Vagina (tissue), 2 donors: ENCODE measurements at places on chromosomes 11 and 22.
A peak's percentile ranks its signal among the peaks of the same experiment; 100 is the strongest.

GRCh38 chr11:68904248-68904847 is 657 bp downstream of the IGHMBP2 start:
- H3K4me1 ChIP-seq, result peaks cover 38% of the 10 kb centered on the region
- peak overlapping the region; percentile 80 for H3K4me3 ChIP-seq
- peaks cover 27% of the 10 kb centered on the region for H3K36me3 ChIP-seq
- peak overlapping the region; percentile 87 for H3K27ac ChIP-seq
- H3K27me3 ChIP-seq, result no peaks in the 10 kb centered on the region
- no peak for DNase-seq

DNA sequence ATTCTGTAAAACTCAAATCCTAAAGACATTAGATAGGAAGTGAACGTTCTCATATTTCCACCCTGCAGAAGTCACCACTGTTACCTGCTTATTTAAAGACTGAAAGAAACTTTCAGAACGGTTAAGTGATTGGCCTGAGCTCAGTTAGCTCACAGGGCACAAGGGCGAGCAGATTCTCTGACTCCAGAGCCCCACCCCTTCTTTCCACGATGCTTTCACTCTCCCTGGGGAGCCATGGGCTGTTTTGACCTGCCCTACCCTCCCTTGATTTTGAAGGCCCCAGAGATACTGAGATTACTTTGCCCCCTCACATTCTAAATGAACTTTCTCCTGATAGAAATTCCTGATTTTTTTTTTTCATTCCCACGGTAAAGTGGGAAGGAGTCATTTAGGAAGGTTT is 33.9 kb downstream of the ARHGAP1 start:
- H3K36me3 ChIP-seq, result peaks cover 3% of the 10 kb centered on the region
- DNase-seq, result no peak
- no peak overlapping the region for H3K4me3 ChIP-seq
- peak overlapping the region; percentile 78 for H3K27ac ChIP-seq
- no peaks in the 10 kb centered on the region for H3K27me3 ChIP-seq

- no peak overlapping the region for H3K27ac ChIP-seq
- no peaks in the 10 kb centered on the region for H3K27me3 ChIP-seq
- peaks cover 8% of the 10 kb centered on the region for H3K4me1 ChIP-seq
- H3K4me3 ChIP-seq, result no peak overlapping the region
Measured at GRCh38 chr11:73988227-73988626, 5.6 kb upstream of the UCP2 start.

GRCh38 chr11:93288767-93289166 is 41.8 kb upstream of the DEUP1 start:
- no peak for DNase-seq
- H3K36me3 ChIP-seq, result no peaks in the 10 kb centered on the region
- H3K27ac ChIP-seq, result no peak overlapping the region
- no peaks in the 10 kb centered on the region for H3K4me1 ChIP-seq
- no peaks in the 10 kb centered on the region for H3K27me3 ChIP-seq

DNA sequence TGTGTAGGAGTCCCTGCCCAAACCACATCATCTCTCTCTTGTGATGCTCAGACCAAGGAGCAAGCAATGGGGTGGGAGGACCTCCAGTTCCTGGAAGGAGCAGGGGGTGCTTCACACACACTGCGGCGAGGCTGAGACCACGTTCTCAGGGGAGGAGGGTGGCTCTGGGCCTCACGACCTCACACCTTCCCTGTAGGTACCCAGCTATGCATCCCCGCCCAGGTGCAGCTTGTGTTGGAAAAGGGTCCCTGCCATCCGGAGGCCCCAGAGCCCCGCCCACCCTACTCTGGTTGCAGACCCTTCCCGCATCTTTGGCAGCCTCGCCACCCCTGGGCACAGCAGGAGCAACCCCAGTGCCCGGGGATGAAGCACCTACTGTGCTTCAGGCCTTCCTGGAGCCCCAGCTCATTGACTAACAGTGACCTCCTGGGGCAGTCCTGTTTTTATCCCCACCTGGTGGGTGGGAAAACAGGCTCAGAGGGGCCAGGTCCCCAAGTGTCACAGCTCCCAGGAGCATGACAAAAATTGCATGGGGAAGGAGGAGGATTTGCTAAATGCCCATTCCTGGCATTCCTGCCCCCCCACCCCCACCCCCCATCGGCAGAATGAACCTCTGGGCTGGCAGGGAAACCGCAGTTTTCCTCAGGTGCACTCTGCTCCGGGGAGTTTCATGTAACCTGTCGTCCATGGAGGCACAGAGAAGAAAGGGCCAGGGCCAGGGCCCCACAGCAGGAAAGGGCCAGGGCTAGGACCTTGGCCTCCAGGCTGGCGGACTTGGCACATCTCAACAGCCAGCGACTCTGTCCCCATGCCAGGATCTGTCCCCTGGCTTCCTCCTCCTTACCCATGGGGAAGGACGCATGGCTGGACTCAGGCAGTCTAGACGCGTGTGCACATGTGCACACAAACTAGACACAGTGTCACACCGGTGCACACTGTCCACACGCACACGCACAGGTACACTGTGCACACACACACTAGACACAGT is 81.0 kb downstream of the IGLL1 start:
- no peak for DNase-seq
- no peaks in the 10 kb centered on the region for H3K4me1 ChIP-seq
- no peak overlapping the region for H3K27ac ChIP-seq
- H3K27me3 ChIP-seq, result no peaks in the 10 kb centered on the region

DNA sequence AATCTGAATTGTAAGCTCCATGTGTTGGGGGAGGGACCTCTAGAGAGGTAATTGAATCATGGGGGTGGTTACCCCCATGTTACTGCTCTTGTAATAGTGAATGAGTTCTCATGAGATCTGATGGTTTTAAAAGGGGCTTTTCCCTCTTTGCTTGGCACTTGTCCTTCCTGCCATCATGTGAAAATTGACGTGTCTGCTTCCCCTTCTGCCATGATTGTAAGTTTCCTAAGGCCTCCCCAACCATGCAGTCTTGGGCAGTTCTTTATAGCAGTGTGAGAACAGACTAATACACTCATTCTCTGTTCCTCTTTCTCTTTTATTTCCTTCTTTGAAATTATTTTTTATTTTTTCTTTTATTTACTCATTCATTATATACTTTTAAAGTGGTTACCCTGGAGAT is 239.4 kb downstream of the CSNK2A3 start:
- H3K27me3 ChIP-seq, result no peaks in the 10 kb centered on the region
- H3K27ac ChIP-seq, result no peak overlapping the region
- H3K4me1 ChIP-seq, result no peaks in the 10 kb centered on the region
- H3K36me3 ChIP-seq, result no peaks in the 10 kb centered on the region
- H3K4me3 ChIP-seq, result no peak overlapping the region

- no peak overlapping the region for H3K4me3 ChIP-seq
- no peaks in the 10 kb centered on the region for H3K4me1 ChIP-seq
- H3K27me3 ChIP-seq, result no peaks in the 10 kb centered on the region
Measured at GRCh38 chr11:19499026-19499669, 213.5 kb upstream of the NAV2 start.

GRCh38 chr22:49070501-49070900 is 757.2 kb downstream of the BRD1 start:
- no peak overlapping the region for H3K27ac ChIP-seq
- no peaks in the 10 kb centered on the region for H3K4me1 ChIP-seq
- DNase-seq, result no peak
- no peak overlapping the region for H3K4me3 ChIP-seq

- H3K4me3 ChIP-seq, result no peak within 1 kb of the TSS
- H3K27me3 ChIP-seq, result no peaks in the 10 kb centered on the region
- H3K4me1 ChIP-seq, result no peaks in the 10 kb centered on the region
- H3K27ac ChIP-seq, result no peak within 1 kb of the TSS
- no peak for DNase-seq
- no peaks in the 10 kb centered on the region for H3K36me3 ChIP-seq
Measured at GRCh38 chr11:64590763-64591221, at the start of gene SLC22A12. Gene SLC22A12, plus strand, starts transcription at chr11:64591220. Its CDS starts 337 bp downstream, at chr11:64591557.

GRCh38 chr11:134266841-134267251 is 9.3 kb upstream of the GLB1L3 start:
- no peak overlapping the region for H3K4me3 ChIP-seq
- H3K36me3 ChIP-seq, result no peaks in the 10 kb centered on the region
- H3K4me1 ChIP-seq, result no peaks in the 10 kb centered on the region
- H3K27me3 ChIP-seq, result no peaks in the 10 kb centered on the region

- H3K4me3 ChIP-seq, result no peak overlapping the region
- no peak overlapping the region for H3K27ac ChIP-seq
- H3K36me3 ChIP-seq, result no peaks in the 10 kb centered on the region
Measured at GRCh38 chr22:44805711-44806110, 53.3 kb downstream of the ARHGAP8 start.

GRCh38 chr22:50698546-50698945 is 25.9 kb downstream of the SHANK3 start:
- no peak overlapping the region for H3K27ac ChIP-seq
- H3K36me3 ChIP-seq, result no peaks in the 10 kb centered on the region
- H3K4me3 ChIP-seq, result no peak overlapping the region
- peaks cover 47% of the 10 kb centered on the region for H3K4me1 ChIP-seq
- no peak for DNase-seq

GRCh38 chr11:62602141-62603071 is 741 bp upstream of the MTA2 start:
- H3K4me3 ChIP-seq, result peak overlapping the region; percentile 94
- H3K4me1 ChIP-seq, result peaks cover 37% of the 10 kb centered on the region
- H3K36me3 ChIP-seq, result peaks cover 23% of the 10 kb centered on the region
- H3K27me3 ChIP-seq, result no peaks in the 10 kb centered on the region
- H3K27ac ChIP-seq, result peak overlapping the region; percentile 97
- DNase-seq, result no peak

DNA sequence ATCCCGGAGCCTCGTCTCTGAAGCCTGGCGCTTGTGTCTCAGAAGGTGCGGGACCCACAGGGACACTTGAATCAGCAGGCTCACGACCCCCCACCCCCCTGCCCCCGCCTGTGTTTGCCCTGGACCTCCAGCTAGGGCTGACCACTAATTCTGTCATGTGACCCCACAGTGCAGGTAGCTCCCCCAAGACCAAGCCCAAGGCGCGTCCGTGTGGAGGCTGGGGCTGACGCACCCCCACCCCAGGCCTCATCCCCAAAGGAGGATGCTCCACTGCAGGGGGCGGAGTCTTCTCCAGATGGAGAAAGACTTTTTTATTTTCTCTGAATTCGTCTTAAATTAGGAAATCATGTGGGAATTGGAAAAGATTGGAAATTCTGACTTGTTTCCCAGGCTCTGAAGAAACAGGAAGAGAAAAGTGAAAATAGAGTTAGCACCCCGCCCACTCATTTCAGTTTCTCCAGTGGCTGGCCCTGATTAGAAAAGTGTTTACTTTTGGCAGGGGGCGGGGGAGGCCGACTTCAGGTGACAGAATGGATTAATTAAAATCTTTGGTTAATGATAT is 1.0 kb upstream of the RELA start:
- H3K4me3 ChIP-seq, result peak overlapping the region; percentile 73
- no peaks in the 10 kb centered on the region for H3K27me3 ChIP-seq
- H3K4me1 ChIP-seq, result peaks cover 24% of the 10 kb centered on the region
- peak; percentile 93 for DNase-seq
- peak overlapping the region; percentile 96 for H3K27ac ChIP-seq

DNA sequence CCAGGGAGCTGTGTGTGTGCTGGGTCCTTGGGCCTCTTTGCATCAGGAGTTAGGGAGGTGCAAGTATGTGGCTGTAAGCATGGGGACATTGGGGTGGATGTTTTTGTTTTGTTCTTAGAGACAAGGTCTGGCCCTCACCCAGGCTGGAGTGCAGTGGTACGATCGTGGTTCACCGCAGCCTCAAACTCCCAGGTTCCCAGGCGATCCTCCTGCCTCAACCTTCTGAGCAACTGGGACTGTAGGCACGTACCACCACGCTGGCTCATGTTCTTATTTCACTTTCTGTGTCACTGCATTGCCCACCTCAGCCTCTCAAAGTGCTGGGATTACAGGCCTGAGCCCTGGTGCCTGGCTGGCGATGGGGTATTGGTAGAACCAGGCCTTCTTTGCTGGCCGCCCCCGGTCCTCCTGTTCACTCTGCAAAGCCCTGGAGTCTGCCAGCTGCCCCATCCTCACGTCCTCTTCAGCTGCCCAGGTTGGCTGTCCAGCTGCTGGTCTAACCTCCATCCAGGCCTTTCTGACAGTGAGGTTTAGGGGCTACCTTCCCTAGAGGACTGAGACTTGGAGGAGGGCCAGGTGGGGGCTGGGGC is 851 bp upstream of the GRAMD4 start:
- H3K4me1 ChIP-seq, result peaks cover 25% of the 10 kb centered on the region
- H3K27ac ChIP-seq, result peak overlapping the region; percentile 25
- no peak overlapping the region for H3K4me3 ChIP-seq
- H3K36me3 ChIP-seq, result no peaks in the 10 kb centered on the region
- H3K27me3 ChIP-seq, result no peaks in the 10 kb centered on the region
- no peak for DNase-seq

DNA sequence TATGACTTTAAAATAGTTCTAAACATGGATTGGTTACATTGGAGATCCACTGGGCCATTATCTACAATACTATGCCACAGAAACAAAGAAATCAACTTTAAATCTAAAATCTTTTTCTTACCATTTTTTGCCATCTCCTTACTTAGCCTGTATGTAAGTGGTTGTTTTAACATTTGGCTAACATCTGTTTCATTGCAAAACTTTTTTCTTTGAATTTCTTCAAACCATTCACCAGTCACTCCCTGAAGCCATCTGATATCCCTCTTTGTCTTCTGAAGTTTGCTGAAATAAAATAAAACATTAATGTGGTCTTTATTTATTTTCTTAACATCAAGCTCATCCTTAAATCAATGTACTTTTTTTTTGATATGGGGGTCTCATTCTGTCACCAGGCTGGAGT is 43.3 kb upstream of the POGLUT3 start:
- H3K4me1 ChIP-seq, result no peaks in the 10 kb centered on the region
- no peaks in the 10 kb centered on the region for H3K27me3 ChIP-seq
- no peak for DNase-seq
- H3K27ac ChIP-seq, result no peak overlapping the region

DNA sequence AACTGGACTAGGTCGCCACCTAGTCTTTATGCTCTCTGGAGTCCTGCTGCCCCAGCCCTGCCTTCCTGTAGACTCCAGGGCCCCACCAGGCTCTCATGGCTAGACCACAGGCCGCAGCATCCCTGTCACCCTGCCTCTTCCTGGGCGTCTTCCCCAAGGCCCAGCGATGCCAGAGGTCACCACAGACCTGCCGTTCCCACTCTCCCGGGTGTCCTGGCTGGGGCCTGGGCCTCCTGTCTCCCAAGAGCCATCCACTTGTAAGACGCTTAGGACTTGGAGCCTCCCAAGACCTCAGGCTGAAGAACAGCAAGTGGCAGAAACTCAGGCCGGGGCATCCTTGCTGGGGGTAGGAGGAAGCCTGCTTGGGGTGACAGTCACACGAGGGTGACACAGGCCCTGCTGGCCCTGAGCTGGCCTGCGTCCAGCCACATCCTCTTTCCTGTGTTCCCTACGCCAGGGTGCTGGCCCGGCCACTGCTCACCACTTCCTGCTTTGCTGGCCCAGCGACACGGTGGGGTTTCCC is 2.0 kb upstream of the TCIRG1 start:
- DNase-seq, result no peak
- H3K27ac ChIP-seq, result peak overlapping the region; percentile 96
- no peak overlapping the region for H3K4me3 ChIP-seq
- H3K36me3 ChIP-seq, result no peaks in the 10 kb centered on the region

- no peaks in the 10 kb centered on the region for H3K27me3 ChIP-seq
- no peak for DNase-seq
- no peaks in the 10 kb centered on the region for H3K4me1 ChIP-seq
- no peak overlapping the region for H3K4me3 ChIP-seq
- H3K27ac ChIP-seq, result no peak overlapping the region
Measured at GRCh38 chr11:18768472-18768901, 23.1 kb downstream of the PTPN5 start.
